Renal cortical epithelial cell (primary cell): ENCODE measurements at places on chromosomes 16 and 17. TPM values are rescaled to one million over a fixed set of nuclear protein-coding genes. Genes with fewer than 3 reads are reported as not detected.

DDX19B gene
- 24.5 and 28.4 TPM in 2 replicates for total RNA-seq

ZP2 gene
- total RNA-seq = not detected in 2 replicates

WNT9B gene
- total RNA-seq = 5.0 TPM in 1 of 2 replicates, not detected in the other

TNK1 gene
- total RNA-seq = 3.6 and 8.0 TPM in 2 replicates

WIPF2 gene
- total RNA-seq = 9.6 and 24.5 TPM in 2 replicates

KRT25 gene
- total RNA-seq = not detected in 2 replicates

KRT32 gene
- not detected in 2 replicates for total RNA-seq

GPR139 gene
- not detected in 2 replicates for total RNA-seq

ZSCAN32 gene
- 20.5 and 20.7 TPM in 2 replicates for total RNA-seq

IGSF6 gene
- 0.05 TPM in 1 of 2 replicates, not detected in the other for total RNA-seq
